ENCODE measurements at places on chromosomes 12 and 14.
A peak's percentile ranks its signal among the peaks of the same experiment; 100 is the strongest.

- DNase-seq, result no peak
Observed at GRCh38 chr14:80003138-80003537, 208.2 kb downstream of the DIO2 start.

- DNase-seq, result no peak
Observed at GRCh38 chr14:102565331-102565887, 27.0 kb upstream of the RCOR1 start.

DNA sequence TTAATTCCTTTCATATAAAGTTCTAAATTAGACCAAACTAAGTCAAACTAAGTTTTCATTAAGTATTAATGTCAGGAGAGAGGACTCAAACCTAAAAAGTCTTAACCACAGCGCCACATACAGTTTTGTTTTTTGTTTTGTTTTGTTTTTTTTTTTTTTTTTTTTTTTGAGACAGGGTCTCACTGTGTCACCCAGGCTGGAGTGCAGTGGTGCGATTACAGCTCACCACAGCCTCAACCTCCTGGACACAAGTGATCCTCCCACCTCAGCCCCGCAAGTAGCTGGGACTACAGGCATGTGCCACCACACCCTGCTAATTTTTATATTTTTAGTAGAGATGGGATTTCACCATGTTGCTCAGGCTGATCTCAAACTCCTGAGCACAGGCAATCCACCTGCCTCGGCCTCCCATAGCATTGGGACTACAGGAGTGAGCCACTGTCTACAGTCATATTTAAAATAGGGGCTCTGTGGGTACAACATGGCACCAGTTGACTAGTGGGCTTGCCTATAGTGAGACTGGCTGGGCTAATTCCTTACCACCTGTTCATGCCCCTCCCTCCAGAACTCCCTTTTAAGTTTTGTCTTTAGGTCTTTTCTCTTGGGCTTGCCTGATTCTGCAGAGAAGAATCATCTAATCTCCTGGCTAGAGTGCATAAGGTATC lies 110.2 kb downstream of the PPP2R5E start:
- DNase-seq, result no peak

DNA sequence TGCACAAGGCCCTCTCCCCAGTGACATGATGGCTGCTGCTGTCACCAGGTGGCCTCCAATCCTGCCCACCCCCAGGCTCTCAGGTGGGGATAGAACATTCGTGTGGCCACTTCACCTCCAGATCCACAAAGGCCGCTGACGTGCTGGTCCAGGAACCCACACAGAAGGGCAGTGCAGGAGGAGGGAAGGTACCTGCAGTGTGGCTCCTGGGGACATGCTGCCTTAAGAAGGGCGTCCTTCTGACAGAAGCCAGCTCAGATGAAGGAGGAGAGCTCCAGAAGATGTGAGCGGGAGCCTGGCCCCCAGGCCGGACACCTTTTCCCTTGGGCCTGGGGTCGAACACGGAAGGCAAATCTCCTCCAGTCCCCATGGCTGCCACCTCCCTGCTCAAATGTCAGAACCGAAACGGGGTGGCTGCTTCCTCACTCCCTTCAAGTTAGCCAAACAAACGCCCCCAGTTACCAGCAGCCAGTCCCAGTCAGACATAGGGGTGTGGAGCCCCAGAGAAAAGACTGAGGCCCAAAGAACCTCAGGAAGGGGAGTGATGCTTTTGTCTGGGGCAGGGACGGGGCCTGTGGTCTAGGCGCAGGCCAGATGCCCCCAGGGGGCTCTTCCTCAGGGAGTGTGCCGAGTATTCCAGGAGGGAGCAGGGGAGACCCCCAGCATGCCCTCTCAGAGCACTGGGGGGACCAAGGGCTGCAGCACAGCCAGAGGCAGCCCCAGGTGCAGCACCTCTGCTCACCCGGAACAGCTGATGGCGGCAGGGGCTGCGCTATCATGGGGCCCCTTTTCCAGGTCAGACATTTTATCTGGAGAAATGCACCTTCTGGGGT lies 155.9 kb downstream of the CALM1 start:
- no peak for DNase-seq

DNA sequence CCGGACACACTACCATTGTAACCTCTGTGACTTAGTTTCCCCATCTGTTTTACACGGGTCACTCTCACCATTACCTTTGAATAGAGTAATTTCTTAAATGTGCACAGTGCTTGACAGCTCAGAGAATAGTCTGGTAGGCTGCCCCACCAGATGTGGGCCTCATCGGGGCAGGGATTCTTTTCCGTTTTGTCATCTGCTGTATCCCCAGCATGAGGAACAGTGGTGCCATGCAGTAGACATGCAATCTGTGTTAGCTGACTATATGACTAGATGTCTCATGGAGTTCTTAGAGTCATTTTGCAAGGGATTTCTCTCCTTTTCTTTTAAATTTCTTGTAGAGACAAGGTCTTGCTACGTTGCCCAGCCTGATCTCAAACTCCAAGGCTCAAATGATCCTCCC lies 44.9 kb upstream of the PLEKHG3 start:
- no peak for DNase-seq

GRCh38 chr14:24694680-24695079 lies 60.7 kb upstream of the GZMB start:
- DNase-seq, result no peak

DNA sequence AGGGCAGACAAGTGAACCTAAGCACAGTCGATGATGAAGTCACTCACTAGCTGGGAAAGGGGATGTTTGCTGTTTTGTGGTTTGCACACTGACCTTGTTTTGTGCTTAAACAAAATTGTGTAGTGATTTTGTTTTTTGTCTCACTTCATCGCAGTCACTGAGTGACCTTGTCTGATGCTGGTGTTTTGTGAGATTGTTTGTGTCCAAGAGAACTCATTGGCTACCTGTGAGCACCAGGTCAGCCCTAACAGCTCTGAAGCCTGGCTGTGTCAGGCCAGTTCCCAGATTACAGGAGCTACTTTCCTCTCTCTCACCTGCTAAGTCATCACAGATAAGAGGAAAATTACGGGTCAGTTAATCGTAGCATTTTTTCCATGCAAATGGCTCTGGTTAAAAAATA lies 3.9 kb upstream of the ESYT1 start:
- no peak for DNase-seq

GRCh38 chr14:36665887-36666415 lies 4.3 kb downstream of the PAX9 start:
- no peak for DNase-seq

DNA sequence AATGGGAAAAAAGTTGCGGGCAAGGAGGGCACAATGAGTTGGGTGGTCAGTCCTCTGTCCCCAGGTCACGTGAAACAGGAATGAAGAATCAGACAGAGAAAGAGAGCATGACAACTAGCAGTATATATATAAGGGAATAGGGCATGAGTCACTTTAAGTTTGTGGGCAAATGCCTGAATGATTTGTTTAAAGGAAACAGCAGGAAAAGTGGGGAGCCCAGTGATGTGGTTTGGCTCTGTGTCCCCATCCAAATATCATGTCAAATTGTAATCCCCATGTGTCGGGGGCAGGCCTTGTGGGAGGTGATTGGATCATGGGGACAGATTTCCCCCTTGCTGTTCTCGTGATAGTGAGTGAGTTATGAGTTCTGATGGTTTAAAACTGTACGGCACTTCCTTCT lies 195.3 kb upstream of the IGF1 start:
- no peak for DNase-seq

- no peak for DNase-seq
Observed at GRCh38 chr14:102898776-102899515, 23.5 kb upstream of the AMN start.

DNA sequence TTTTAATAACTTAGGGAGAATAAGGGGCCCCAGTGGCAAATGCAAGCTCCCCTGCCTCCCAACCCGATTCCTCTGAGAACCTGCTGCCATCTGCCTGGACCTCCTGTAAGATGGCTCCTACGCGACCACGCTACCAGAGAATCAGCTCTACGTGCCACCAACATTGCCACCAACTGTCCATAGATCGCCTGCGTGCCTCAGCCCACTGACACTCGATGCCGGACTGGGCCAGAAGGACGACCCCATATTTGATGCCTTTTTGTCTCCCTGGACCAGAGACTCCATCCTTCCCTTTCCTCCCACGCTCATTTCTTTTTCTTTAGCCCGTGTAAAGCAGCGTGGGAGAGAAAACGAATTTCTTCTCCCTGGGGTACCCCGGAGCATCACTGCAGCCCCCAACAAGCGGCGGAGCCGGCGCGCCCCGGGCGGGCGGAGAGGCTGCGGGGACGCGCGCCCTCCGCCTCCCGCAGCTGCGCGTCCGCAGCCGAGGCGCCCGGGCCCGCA lies 565 bp upstream of the KLHL42 start:
- DNase-seq, result peak; percentile 20

DNA sequence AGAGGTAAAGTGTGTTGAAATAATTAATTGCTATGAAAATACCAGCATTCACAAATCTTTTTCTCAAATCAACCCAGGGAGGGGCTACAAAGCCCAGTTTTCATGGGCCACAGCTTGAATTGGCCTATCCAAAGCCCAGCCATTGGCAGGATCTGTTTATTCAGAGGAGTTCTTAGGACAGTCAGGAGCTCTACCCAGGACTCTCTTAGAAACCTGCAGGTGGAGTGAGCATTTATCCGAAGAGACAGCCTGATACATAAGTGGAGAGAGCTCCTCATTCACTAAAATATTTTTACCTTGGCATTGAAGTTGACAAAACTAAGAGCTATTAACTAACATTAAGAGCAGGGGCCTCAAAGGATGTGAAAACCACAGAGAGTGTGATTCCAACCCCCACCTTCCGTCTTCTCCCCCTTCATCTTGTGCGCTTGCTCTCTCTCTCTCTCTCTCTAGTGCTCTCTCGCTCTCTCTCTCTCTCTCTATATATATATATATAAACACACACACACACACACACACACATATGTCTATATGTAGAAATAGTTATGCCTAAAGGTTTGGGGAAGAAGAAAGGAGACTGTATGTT lies 315.5 kb downstream of the SNAPC1 start:
- DNase-seq, result no peak

GRCh38 chr12:89085421-89085820 lies 266.9 kb downstream of the DUSP6 start:
- DNase-seq, result no peak
